ENCODE measurements at places on chromosomes 3 and 15.
A peak's percentile ranks its signal among the peaks of the same experiment; 100 is the strongest.

DNA sequence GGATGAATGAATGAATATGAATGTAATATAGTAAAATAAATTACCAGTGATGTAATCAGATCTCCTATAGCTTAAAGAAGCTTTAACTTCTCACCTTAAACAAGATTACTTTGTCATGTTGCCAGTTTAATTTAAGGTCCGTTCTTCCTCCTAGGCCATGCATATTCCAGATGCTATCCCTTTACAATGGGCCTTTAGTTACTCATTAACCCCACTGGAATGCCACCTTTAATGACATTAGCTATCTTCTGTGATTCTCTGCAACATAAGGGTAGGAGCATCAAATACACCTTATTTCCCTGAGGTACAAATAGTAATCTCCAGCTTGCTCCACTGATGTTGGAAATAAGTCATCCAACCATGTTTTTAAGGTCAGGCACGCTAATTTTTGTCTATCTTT, 63.0 kb upstream of the TIMP4 start:
- no peak for DNase-seq

DNA sequence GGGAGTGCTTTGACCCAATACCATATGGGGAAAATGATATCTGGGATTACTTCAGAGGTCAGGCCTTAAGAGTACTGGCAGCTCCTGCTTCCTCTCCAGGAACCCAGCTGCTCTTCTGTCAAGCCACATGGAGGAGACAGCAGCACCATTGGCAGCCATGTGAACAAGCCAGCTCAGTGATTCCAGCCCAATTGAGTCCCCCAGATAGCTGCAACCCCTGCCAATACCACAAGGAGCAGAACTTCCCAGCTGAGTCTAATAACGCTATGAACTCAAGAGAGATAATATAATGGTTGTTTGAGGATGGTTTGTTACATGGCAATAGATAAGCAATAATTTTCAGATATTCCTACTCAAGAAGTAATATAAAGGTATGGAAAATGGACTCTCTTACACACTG, 126.8 kb upstream of the CPNE4 start:
- no peak for DNase-seq

DNA sequence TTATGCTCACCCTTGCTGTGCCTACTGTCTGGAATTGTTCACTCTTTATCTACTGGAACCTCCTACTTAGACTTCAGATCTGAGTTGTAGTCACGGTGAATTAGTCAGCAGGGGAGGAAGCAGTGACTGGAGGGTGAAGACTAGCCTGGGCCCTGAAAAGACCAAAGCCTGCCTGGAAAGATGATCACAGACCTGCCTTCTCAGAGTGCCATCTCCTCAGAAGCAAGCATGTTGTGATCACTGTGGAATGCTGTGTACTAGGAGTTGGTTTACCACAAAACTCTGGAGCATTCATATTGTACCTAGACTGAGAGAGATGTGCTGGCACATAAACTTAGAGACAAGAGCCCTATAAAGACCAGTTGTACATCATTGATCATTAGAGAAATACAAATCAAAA, 100.7 kb upstream of the SCN10A start:
- DNase-seq = no peak

DNA sequence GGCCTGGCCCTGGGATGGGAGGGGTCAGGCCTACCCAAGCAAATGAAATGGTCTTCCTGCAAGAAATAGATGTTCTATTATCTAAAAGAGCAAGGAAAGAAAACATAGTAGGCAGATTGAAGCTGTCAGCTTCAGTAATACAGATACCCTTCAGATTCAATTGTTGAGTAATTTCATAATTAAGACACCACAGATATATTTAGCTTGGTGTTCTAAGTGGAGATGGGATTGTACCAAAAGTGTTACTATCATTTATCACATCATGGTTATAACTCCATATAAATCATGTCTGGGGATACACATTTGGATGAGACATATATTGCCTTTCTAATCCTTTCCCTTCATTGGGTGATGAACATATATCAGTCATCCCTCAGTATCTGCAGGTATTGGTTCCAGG, 41.9 kb upstream of the FAH start:
- DNase-seq = no peak

DNA sequence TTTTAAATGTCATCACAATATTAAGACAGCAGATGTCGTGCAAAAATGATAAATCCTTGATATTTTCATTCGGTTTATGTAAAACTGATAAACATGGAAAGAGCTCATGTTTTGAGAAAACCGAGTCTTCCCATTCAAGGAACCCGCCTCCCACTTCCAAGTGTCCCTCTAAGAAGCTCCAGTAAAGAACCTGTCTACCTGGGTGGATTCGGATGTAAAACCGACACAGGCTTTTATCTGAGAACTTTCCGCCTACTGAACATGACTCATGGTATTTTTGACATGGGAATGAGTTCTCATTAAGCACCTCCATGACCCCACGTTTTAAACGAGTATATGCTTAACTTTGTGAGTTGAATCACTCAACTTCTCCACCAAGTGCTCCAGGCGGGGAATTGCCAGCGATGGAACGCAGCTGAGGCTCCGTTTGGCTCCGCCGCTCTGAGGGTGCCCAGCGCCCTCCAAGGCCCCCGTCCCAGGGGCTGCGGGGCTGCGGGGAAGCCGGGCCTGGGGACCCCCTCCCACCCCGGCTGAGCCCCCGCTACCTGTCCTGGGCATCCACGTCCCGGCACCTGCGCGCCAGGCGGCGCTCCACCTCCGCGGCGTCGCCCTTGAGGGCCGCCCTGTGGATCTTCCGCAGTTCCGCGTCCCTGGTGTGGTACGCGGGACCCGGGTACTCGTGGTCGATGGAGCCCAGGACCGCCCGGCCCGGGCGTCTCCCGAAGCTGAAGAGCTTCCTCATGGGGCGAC, 119.9 kb downstream of the LMLN start:
- peak; percentile 66 for DNase-seq

DNA sequence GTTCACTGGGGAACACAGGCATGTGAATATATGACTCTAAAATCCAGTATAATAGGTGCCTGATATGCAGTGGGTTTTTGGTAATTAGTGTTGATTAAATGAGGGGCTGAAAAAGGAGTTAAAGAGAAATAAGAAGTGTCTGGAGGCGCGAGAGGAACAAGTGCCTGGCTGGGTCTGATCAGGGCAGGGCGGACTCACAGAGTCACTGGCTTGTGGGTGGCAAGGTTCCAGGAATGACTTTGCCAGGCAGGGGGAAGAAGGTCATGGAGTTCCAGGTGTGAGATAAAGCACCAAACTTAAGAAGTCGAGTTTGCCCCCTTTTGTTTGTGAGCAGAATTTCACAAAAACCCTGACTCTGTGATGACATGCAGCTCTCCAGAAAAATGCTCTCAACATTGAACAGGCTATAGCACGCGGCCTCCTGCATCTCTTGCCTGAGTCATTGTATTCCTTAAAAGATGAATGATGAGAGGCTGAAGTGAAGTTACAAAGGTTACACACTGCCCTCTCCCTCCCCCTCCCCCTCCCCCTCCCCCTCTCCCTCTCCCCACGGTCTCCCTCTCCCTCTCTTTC, 63.0 kb upstream of the LMCD1 start:
- no peak for DNase-seq

DNA sequence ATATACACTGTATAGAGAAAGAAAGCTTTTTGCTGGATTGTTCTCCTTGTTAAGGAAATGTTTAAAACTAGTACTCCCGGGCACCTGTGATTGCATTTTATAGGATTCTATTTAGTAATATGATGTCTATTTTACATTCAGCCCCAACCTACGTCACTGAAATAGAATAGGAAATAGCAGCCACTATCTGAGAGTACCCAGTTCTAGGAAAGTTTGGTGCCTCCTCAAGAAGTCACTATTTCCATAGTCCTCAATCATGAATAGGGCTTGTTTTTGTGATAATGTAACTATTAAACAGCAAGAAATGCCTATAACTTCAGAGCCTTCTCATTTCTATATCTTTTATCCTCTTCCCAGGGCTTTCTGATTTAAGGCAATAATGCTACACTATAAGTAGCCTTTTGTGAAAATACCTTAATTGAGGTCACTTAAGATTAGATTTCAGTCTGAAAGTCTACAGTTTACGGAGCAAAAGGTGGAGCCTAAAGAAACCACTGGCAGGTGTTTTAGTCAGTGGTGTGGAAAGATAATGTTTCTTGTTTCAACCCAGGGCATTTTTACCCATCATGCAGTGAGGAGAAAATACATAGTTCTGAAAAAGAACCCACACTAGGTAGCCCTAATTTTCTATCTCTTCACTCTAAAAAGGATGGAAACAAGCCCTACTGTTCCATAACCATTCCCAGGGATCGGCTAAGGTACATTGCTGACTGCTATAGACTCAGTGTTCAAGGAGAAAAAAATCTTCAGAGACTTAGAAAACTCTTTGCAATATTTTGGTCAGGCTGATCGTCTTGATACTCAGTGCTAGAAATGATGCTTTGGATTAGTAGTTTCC, 38.7 kb downstream of the TIGIT start:
- no peak for DNase-seq

DNA sequence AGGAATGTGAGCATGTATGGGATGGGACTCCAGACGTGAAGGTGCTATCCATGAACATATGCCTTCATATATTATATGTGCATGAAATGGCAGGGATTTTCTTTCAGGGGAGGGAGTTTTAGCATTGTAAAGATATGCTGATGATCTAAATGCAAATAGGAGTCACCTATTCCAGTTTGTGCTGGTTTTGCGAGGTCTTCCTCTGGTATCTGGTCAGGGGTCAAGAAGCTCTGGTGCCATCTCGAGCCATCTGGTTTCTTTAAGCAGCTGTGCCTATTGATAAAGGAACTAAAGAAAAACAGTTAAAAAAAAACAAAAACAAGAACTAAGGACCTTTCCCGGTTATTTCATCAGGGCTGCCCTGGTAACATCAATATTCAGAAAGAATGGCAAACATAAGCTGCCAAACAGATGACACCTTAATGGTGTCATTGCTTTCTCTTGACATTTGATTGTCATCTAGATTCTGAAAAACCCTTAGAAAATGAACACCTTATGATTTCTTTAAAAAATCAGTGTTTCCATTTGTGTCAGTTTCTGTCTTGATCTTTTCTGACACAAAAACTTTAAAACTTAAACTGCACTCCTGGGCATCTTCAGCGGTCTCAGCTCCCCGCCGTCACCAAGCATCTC, 22.7 kb downstream of the APH1B start:
- DNase-seq = no peak

- no peak for DNase-seq
Observed at GRCh38 chr3:120173056-120173675, 78.9 kb upstream of the GSK3B start.

DNA sequence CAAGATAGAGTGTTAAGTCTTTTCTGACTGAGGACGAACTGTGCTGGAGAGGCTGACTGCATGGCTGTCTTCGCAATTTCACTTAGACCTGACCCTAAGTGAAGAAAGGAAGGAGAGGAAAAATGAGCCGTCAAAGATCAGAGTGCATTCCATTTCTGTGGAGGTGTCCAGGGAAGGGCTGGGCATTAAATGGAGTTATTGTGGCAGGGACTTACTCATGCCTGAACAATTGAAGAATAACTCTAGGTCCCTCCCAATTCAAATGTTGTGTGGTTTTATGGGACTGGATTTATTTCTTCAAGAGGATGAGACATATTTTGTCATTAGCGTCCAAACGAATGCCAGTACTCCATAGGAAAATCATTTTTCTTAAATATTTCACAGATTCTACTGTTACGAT, 187.3 kb upstream of the CFAP20DC start:
- DNase-seq = no peak

GRCh38 chr3:129502641-129503408, 25.6 kb upstream of the RHO start:
- DNase-seq = no peak

DNA sequence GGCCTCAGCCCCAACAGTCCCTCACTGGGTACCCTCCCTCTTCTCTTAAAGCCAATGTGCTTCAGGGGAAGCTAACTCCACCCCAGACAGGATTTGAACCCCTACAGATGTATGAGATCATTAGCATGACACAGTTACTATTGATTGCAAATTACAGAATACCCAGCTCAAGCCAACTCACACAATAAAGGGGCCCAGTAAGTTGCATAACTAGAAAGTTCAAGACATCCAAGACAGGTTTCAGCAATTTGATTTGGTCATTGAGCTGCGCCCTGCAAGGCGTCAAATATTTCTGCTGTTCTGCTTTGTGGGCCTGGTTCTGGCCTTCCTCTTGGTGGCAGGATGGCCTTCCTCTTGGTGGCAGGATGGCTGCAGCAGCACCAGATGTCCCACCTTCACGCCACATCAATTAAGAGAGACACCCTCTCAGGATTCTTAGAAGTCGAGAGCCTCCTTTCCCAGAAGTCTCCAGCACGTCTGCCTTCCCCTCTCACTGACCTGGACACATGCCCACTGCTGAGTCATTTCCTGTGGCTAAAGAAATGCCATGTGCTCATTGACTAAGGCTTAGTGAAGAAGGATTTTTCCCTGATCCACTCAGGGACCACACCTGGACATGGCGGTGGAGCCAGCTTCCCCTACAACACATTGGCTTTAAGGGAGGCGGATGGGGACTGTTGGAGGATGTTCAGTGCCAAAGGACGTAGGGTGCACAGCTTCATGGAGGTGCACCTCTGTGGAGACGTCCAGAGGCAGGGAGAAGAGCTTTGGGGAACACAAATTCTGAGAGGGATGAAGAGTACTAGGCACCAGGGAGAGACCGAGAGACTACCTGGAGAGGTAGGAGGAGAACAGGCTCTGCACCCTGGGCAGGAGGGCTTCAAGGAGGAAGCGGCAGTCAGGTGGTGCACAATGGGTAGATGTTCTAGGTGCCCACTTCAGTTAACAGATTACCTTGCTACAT, 49.1 kb downstream of the DNASE1L3 start:
- DNase-seq = no peak

GRCh38 chr3:194273743-194274310, 77.3 kb downstream of the CPN2 start:
- DNase-seq = no peak

DNA sequence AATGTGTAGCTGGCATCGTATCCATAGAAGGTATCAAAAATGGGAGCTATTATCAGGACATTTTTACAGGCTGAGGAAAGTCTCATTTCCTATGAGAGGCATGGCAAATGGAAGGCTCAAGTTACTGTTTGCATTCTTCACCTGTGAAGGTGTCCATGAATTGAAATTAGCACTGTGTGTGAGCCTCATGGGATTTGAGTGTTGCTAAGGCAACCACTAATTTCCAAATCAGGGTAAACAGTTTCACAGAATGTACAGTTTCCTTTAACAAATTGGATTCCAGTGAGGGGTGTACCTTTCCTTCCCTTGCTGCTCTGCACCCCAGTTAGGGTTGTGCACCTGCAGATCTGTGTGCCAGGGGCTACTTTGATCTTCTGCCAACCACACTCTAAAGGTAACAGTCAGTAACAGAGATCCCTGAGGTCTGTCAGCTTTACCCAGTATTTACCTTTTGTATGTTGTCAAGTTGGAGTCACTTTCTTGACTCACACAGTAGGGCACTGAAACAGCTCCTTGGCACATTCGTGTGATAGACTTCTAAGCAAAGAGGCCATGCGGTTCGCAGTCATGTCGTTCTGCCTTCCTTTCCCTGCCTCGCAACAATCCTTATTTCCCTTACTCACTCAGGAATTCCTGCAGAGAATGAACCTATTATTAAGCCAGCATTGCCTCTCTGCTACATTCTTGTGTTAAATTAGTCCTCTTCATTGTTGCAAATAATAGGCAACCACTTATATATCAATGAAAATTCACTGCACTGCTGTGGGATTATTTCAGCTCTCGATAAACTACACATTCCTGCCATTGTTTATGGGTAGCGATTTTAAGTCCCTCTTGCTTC, 129.8 kb upstream of the GBE1 start:
- no peak for DNase-seq
